ENCODE measurements at places on chromosomes 4 and X.

GRCh38 chrX:14776901-14777300, 96.0 kb downstream of the FANCB start:
- no peak for DNase-seq

GRCh38 chrX:30343206-30343605, 34.0 kb upstream of the NR0B1 start:
- DNase-seq, result no peak

GRCh38 chr4:2272026-2272827, 10.3 kb upstream of the MXD4 start:
- no peak for DNase-seq

DNA sequence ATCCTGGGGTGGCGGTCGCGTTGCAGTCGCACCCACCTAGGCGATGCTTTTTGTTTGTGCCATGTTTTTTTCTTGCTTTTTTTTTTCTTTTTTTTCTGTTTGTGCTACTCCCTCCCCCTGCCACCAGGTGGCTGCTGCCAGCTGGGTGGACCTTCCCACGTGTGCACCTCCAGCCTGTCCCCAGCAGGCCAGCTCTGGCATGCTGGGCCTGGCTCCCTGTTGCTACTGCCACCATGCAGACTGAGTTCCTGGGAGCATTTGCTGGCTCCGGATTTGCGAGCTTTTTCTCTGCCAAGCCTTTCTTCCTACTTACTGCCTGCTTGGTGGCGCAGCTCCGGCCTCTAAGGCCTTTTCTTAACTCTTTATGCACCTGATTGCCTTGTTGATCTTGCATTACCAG, 161.2 kb upstream of the WDFY3 start:
- peak; percentile 44 for DNase-seq

GRCh38 chrX:27380163-27380845, 82.8 kb downstream of the PPP4R3C start:
- DNase-seq, result no peak

Data from chondrocyte (in vitro differentiated cells).